Left kidney (tissue), 8 donors: ENCODE measurements at places on chromosomes 4 and X. TPM values are rescaled to one million over a fixed set of nuclear protein-coding genes. Genes with fewer than 3 reads are reported as not detected.

DNA sequence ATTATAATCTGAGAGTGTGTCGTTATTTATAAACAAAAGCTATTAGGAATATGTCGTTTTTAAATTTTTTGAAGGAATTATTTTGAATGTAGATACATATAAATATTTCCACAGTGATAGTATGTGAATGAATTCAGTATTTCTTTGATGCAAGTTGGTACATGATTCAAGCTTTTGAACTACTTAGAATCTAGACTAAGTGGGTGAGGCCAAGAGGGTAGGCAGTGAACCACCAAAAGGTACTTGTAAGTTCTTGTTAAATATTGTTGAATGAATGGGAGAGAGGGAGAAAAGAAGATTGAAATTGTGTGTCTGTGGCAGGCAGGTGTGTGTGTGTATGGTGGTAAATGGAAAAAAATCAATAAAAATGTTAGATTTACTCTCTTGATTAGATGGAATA is 69.6 kb downstream of the ARFIP1 start:
- DNase-seq: no peak

DNA sequence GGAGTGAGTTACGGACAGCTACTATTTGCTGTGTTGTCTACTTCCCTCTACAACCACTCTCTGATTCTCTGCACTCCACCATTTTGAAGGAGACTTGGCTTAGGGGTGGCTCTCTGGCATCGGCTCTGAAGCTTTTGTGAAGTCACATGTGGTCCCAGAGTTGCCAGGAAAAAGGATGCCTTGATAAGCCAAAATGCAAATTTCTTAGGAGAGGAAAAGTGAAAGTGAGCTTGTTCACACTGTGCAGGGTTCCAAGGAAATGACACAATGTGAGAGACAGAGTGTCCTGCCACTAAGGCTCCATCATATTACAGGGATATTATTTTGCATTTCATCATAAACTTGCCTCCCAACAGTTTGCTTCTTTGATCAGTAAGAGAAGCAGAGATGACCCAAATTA is 7.2 kb downstream of the PHOX2B start:
- DNase-seq: no peak

GRCh38 chr4:79850626-79851025 is 222.4 kb downstream of the ANTXR2 start:
- DNase-seq: no peak

- DNase-seq: no peak
Observed at GRCh38 chr4:182015893-182016292, 227.3 kb upstream of the TENM3 start.

DNA sequence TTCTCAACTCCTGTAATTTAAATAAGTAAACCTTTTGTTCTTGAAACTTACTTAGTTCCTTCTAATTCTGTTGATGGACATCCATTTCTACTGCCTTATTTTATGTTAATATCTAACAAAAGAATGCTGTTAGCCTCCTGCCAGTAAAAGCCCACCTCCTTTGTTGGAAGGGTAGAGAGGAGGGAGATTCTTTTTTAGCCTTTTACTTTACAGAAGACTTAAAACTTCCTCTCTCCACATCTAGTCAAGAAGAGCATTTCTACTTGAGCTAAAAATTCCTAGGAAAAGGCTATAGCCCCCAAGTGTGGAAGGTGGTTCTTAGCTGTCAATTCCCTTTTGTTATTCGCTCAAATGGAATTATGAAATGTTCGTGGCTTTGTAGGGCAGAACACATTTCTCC is 118.7 kb downstream of the ZIC3 start:
- no peak for DNase-seq

- no peak for DNase-seq
Observed at GRCh38 chrX:118183606-118184005, 67.0 kb upstream of the KLHL13 start.

GRCh38 chr4:13151194-13151593 is 332.9 kb downstream of the RAB28 start:
- DNase-seq: no peak

GRCh38 chrX:20527558-20528011 is 260.9 kb upstream of the RPS6KA3 start:
- peak; percentile 21 for DNase-seq

DNA sequence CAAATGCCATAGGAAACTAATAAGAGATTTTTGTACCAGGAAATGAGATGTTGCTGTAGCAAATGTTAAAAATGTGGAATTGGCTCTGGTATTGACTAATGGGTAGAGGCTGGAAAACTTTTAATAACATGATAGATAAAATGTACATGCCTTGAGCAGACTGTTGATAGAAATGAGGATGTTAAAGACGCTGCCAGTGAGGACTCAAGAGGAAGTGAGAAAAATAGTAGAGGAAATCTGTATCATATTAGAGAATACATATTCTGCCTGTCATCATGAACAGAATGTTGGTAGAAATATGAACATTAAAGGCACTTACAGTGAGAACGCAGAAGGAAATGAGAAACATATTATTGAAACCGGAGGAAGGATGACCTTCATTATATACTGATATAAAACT is 577.2 kb upstream of the HTR2C start:
- no peak for DNase-seq

- peak; percentile 35 for DNase-seq
Observed at GRCh38 chr4:12770351-12770750, 713.8 kb downstream of the RAB28 start.

DNA sequence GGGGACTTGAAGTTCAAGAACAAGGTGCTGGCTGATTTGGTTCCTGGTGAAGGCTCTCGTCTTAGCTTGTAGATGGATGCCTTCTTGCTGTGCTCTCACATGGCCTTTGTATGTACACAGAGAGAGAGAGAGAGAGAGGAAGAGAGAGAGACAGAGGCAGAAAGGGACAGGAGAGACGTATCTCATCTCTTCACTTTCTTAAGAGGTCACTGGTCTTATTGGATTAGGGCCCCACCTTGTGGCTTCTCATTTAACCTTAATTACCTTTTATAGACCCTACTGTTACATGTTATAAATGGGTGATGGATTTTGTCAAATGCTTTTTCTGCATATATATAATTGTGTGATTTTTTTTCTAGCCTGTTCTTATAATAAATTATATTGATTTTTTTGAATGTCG is 1444.2 kb downstream of the ADGRL3 start:
- peak; percentile 17 for DNase-seq

DNA sequence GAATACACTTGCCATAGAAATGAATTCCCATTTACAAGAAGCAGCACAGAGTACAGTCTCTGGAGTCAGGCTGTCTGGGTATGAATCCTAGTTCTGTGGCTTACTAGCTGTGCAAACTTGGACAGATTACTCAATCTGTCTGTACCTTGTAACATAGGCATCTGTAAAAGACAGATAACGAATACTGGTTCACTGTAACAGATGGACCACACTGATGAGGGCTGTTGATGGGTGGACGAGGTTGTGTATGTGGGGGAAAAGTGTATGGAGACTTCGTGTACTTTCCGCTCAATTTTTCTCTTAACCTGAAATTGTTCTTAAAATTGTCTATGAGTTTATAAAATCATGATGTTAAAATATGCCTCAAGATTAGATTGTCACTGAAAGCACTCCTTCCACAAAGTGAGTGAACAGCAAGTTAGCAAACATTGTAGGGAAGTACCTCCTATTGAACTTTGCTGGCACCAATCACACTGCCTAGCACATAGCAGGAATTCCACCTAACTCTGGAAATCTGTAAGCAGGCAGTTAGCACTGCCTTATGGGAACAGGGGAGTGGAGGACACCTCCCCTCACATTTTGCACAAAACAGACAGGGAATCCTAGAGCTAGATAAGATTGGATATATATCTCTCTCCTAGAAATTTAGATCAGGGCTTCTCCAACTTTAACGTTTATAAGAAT is 6.5 kb upstream of the EXOSC9 start:
- DNase-seq: no peak

DNA sequence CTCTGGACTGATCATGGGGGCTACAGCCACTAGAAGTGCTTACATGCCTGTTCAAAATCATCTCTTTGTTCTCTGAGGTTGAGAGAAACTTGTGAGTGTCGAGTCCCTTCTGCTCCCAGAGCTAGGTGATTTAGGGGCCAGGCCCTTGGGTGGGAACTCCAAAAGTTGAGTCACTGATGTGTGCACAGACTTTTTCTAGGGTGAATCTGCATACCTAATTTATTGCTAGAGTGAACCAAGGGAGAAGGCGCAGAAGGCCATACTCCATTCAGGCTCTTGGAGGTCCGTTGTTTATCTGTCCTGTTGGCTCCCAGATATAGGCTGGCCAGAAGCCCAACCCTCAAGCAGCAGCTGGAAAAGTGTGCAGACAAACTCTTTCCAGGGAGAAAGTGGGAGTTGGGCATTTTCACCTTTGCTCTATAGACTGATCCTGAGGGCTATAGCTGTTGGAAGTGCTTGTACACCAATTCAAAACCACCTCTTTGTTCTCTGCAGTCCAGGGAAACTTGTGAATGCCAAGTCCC is 80.8 kb upstream of the ARX start:
- DNase-seq: no peak

GRCh38 chr4:188688956-188689355 is 549.7 kb downstream of the TRIML1 start:
- no peak for DNase-seq

DNA sequence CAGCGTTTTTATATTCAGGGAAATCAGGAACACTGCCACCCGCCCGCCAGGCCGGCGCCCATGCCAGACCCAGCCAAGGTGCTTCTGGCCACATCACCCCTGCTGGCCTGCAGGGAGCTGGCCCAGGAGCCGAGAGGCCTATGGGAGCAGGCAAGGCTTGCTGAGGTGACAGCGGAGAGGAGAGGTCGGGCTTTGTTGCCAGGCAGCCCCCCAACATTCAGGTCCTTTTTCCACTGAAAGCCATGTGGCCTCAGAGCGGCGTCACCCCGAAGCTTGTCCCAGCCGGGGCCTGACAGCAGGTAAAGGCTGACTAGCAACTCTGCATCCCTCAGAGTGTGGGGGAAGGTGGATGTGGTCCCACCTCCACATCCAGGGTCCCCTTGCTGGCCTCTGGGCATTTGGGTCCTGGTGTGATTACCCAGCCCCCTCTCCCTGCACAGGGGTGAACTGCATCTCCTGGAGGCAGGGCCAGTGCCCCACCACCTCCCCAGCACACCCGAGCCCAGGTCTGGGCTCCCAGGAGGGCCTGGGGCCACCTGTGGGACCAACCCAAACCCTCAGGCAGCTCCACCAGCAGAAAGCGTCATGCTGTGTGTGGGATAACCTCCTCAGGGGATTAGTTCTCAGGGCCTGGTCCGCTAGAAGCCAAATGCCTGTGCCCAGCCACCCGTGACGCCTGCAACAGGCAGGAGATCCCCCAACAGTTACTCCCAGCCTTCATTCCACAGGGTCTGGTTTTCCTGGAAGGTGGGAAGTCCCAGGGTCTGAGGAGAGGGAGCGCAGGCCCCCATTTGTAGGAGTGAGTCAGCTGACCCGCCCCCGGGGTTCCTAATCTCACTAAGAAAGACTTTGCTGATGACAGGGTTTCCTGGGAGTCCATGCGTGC is at the start of gene PDE6B:
TSS of gene PDE6B (plus strand) at position 869 of the 886 bp plus-strand sequence. CDS start 54 bp downstream, outside the sequence.
- DNase-seq: peak; percentile 69

DNA sequence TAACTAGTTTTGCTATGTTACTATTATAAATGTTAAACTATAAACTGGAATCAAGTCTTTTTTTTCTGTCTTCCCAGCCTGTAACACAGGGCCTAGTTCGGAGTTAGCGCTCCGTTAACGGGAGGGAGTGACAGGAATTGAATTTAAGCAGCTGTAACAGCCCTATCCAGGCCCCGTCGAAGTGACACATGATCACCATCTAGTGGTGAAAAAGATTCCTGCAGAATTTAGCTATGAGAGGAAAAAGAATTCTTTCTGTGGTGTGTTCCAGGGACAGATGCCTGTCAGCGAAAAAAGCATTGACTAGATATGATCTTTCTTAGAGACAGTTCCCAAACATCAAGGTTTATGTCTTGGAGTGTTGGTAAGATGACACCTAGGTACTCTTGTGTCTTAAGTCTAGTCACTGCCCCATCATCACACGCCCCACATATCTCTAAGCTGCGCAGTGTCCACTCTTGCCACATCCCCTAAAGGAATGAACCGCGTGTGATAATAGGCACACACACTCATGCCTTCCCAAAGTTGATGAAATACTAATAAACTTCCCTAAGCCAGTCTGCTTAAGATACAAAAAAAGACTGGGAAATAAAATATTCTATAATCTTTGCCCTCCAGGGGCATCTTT is 2.1 kb downstream of the GAB3 start:
- no peak for DNase-seq

- no peak for DNase-seq
Observed at GRCh38 chrX:68978655-68979054, 149.8 kb downstream of the EFNB1 start.

GRCh38 chrX:55206162-55206941 is 13.8 kb upstream of the PAGE5 start:
- DNase-seq: no peak

DNA sequence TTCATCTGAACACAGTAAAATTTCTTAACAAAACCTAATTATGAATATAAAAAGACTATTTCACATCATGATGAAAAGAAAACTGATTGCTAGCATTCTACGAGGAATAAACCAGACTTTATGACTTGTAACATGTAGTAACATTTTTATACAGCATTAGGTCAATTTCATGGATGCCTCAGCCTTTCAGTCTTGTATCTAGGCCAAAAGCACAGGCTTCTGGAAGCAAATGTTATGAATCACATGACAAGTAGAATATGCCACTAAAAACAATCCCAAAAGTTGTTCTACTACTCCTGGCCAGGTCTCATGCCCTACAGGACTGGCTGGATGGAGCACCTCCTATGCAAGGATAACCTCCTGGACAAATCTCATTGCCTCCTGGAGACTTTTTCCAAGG is 101.2 kb downstream of the ARHGAP6 start:
- DNase-seq: no peak

- DNase-seq: no peak
Observed at GRCh38 chr4:169404960-169405359, 134.2 kb upstream of the SH3RF1 start.

GRCh38 chr4:105551965-105552746 is at the start of gene ARHGEF38:
TSS of gene ARHGEF38 (plus strand) at chr4:105552620. CDS start at chr4:105552766, 146 bp downstream.
- DNase-seq: peak; percentile 43

- no peak for DNase-seq
Observed at GRCh38 chr4:27692158-27692557, 831.5 kb downstream of the STIM2 start.

DNA sequence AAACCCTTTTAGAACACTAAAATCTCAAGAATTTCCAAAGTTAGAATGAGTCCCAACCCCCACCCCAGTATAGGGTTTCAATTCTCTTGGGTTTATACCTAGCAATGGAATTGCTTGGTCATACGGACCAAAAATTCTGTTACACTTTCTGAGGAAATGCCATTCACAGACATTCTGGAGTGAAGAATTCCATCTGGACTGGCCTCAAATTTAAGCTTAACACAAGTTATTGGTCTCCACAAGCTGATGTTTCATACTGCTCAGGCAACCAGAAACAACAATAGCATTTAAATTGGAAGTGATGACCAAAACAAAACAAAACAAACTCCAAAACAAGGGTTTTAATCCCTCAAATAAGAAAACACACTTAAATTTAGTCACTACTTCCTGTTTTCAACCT is 51.1 kb downstream of the GPC4 start:
- DNase-seq: no peak

Gene CT55
- 0.10 TPM for polyA plus RNA-seq

Gene TCEAL6
- 0.25 TPM for polyA plus RNA-seq

Gene KIF4A
- 26.0 TPM for polyA plus RNA-seq

Gene PRDM8
- 1.5 TPM for polyA plus RNA-seq

Gene PRKG2
- polyA plus RNA-seq: 2.8 TPM

Gene MAPK10
- 89.8 TPM for polyA plus RNA-seq

Gene GAGE12E
- not detected for polyA plus RNA-seq

Gene SMPX
- 0.15 TPM for polyA plus RNA-seq

Gene NLGN3
- polyA plus RNA-seq: 5.1 TPM

Gene CYSLTR1
- polyA plus RNA-seq: 2.1 TPM

Gene DGKK
- polyA plus RNA-seq: 13.0 TPM
